ENCODE measurements at places on chromosomes 2 and 18.

DNA sequence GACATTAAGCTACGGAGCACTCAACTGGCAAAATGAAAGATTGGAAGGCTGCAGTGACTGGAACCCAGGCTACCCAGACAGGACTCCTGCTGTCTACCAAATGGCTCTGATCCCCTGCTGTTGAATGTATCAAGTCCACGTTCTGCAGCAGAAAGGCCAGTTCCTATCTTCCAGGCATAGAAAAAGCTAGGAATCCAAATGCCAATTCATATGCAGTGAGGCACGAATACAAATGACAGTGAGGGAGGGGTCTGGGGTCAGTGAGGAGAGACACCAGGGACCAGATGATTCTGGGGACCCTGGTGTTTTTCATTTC, 5.3 kb downstream of the NRP2 start:
- DNase-seq, result no peak

DNA sequence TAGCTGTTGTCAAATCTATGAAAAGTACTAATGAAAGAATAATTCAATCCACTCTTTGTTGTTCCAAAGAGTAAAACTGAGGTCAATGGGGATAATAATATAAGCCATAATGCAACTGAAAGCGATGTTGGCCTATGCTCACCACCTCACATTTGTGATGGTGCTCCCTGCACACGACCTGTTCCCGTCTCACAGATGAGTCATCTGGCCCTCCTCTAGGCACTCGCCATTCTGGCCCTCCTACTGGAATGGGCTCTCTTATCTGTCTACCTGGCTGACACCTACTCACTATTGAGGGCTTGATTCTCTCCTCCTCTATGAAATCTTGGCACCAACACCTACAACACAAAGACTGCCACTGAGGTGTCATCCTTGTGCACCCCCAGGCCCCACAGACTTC, 585.9 kb upstream of the ID2 start:
- DNase-seq, result no peak

- no peak for DNase-seq
Measured at GRCh38 chr2:118013221-118013723, 598 bp downstream of the CCDC93 start.

DNA sequence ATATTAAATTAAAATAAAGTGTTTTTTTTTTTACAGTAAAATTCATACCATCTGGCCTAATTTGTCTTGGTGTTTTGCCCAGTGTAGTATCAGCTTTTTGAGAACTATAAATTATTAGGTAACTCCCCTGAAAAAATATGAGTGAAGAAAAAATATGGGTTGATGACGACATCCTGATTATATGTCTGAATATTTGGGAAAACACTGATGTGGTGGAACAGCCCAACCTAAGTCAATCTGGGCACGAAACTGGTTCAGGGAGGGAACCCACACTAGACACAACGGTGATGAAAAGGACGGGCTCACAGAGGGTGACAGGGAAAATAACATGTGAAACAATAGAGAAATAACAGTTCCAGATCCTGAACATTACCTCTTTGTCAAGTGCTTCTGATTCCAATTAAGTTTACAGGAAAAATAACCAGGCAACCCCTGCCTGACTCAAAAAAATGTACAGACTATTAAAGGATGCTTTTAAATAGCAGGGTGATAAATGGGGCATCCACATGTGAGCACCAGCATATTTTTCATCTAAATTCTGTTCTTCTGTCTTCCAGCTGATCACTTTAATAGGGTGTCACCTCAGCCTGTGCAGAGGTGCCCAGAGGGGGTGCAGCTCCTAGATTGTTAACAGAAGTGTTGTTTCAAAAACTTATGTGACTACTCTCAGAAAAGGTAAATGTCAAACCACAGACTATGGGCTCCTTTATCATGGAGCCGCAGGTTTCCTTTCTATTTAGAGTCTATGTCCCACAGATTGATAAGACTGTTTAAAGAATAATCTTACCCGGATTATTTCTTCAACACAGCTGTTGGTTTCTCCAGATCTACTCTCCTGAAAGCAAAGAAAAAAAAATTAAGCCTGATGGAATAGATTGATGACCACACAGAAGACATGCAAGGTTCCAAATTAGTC, 305.4 kb downstream of the AFF3 start:
- no peak for DNase-seq

DNA sequence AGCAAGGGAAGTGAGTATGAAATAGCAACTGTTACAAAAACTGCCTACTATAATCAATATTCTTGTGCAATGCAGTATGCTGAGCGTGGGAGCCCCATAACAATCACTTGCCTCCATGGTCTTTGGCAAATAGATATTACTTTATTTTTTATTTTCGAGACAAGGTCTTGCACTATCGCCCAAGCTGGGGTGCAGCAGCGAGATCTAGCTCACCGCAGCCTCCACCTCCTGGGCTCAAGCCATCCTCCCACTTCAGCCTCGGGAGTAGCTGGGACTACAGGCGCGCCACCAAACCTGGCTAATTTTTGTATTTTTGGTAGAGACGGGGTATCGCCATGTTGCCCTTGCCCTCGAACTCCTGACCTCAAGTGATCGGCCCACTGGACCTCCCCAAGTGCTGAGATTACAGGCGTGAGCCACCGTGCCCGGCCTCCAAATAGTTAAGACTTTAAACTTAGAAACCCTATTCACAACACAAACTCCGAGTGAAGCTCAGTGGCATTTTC, 1.2 kb upstream of the CCNT2 start:
- no peak for DNase-seq

GRCh38 chr2:121342751-121343150, 57.7 kb upstream of the TFCP2L1 start:
- no peak for DNase-seq

- DNase-seq, result no peak
Measured at GRCh38 chr2:110828330-110828729, 96.0 kb downstream of the ACOXL start.

- no peak for DNase-seq
Measured at GRCh38 chr2:8152392-8153257, 529.2 kb upstream of the ID2 start.

- DNase-seq, result no peak
Measured at GRCh38 chr2:29603341-29603740, 318.0 kb downstream of the ALK start.

DNA sequence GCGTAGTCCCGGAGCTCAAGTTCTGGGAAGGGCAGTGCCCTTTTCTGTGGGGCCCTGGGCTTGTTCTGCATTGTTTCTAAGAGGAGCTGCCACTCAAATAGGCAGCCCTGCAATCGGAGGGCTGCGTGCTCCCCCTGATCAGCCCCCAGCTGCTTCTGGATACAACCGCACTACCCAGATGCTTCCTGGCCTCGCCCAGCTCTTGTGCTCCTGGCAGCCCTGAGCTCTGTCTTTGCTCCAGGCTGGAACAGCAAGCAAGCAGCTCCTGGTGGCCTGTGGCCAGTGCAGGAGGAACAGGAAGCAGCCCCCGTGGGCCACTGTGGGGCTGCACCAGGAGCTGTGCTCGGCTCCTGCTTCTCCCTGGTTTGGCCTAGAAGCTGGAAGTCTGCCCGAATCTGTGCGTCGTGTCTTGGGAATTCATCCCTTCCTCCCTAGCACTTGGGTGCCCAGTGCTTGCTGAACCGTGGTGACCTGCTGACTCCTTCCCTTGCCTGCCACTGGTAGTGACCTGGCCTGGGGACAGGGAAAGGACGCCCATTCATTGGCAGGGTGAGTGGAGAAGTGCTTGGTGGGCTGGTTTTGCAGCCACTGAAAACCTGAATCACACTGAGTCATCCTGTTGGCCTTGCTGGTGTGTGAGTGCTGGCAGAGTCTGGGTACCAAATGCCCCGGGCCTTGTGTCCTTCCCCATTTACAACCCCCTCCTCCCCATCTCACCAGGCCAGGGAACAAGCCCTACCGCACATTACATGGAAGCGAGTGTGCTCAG, 27.3 kb upstream of the NTSR2 start:
- DNase-seq, result no peak

GRCh38 chr2:237167038-237167437, 81.3 kb downstream of the COPS8 start:
- DNase-seq, result no peak

DNA sequence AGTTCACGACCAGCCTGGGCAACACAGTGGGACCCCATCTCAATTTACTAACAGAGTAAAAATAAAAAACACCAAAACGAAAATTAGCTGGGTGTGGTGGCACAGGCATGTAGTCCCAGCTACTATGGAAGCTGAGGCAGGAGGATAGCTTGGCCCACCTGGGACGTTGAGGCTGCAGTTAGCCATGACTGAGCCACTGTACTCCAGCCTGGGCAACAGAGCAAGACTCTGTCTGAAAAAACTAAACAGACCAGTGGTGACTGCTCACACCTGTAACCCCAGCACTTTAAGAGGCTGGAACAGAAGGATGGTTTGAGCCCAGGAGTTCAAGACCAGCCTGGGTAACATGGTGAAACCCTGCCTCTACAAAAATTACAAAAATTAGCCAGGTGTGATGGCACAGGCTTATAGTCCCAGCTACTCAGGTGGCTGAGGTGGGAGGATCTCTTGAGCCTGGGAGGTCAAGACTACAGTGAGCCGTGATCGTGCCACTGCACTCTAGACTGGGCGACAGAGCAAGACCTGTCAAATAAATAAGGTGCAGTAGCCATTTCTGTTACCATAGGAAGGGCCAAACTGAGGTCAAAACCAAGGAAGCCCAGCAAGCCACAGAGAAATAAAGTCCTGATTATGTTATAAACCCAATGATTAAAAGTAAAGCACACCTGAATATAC, 14.0 kb downstream of the USP34 start:
- no peak for DNase-seq

GRCh38 chr18:50306944-50307343, 19.5 kb upstream of the CXXC1 start:
- DNase-seq, result no peak

DNA sequence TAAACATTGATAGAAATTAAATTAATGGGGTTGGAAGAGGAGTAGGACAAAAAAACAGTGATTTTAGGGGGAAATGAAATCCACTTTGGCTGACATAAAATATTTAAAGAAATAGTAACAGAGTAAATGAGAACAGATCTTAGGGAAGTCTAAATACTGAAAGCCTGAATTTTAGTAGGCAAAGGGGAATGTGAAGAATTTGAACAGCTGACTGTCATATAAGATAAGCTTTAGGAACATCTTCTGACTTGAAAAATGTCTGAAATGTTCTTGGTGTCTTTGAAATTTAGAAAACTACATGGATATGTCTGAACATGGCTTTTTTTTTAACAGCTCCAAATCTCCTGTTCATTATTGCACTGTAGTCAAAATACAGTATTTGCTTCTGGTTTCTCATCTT, 150.3 kb downstream of the CALCRL start:
- no peak for DNase-seq

- no peak for DNase-seq
Measured at GRCh38 chr2:85504778-85505261, 34.1 kb upstream of the MAT2A start.

DNA sequence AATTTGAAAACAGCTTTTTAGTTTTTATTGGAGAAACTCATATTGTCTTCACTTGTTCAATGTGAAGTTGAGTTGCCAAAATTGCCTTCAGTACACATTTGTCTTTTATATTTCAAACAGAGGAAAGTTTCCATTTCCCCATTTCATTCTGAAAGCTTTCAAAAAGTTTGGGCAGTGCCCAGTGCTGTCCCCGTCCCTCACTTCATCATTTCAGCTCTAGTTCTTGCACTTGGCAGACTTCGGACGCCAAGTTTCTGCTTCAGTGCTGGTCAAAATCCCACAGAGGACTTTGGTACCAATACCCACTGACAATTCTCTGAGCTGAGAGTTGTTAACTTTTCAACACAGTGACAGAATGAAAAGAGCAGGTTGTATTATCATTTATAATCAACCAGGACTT, 43.4 kb upstream of the AQP4 start:
- no peak for DNase-seq

DNA sequence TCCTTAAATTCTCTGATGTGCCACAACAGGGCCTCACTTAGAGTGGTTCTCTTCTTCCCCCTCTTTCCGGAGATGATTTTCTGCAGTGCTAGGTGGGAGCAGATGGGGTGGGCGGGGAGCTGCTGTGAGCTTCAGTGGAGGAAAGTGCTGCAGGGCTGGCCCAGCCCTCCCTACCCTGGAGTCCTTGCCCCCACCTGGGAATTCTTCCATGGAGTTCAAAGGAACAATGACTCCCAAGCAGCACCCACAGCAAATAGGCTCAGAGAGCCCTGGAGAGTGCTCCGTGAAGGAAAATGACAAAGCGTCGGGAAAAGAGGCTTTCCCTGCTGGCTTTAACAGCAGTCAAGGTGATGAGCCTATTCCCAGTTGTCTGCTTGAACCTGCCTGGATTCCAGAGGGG, 28.8 kb downstream of the LOXHD1 start:
- no peak for DNase-seq

GRCh38 chr18:44392933-44393332, 287.8 kb upstream of the SETBP1 start:
- no peak for DNase-seq

DNA sequence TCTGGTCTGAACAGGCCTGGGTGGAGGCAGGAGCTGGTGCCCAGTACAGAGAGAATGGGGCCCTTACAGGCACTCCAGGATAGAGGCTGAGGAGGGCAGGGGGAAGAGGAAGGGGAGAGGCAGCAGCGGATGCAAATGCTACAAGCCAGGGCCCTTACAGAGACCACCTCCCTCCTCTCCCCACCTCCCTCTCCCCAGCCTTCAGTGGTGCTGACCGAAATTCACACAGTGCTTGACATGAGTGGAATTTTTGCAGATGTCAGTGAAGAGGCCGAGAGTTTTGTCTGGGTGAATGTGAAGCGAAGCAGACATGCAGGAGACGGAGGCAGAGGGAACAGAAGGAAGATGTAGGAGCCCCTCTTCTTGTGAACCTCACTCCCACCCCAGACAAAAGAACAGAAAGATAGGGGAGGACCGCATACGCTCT, 31.9 kb downstream of the CIB4 start:
- no peak for DNase-seq

- no peak for DNase-seq
Measured at GRCh38 chr2:135279209-135279608, 227.1 kb downstream of the RAB3GAP1 start.

- no peak for DNase-seq
Measured at GRCh38 chr2:233840520-233840919, 13.8 kb downstream of the HJURP start.

- no peak for DNase-seq
Measured at GRCh38 chr2:79638410-79638809, 125.6 kb downstream of the CTNNA2 start.

- DNase-seq, result no peak
Measured at GRCh38 chr2:21281791-21282514, 158.2 kb downstream of the TDRD15 start.

DNA sequence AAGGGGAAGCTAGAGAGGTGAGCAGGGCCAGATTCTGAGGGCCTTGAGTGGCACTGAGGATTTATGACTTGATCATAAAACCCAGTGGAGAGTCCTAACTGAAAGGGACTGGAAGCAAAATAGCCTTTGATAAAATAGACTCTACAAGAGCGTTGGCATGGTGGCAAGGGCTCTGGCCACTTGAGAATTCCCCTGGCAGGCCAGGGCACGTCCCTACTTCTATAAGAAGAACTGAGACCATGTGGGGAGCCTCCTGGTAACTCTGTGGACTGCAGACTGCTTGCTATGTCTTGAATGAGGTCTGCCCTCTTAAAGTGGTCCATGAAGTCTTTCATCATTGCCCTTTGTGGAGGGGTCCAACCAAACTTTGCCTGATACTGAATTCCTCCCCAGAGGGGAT, 324.8 kb downstream of the ALK start:
- no peak for DNase-seq

GRCh38 chr2:28280619-28281018, 112.0 kb upstream of the FOSL2 start:
- DNase-seq, result no peak

Data from stimulated activated CD8-positive, alpha-beta memory T cell treated with anti-CD3 and anti-CD28 coated beads, Interleukin-4, amount 100 ng/mL, for 24 hours (primary cell).